ENCODE measurements at places on chromosomes 16 and 17. TPM values are rescaled to one million over a fixed set of nuclear protein-coding genes. Genes with fewer than 3 reads are reported as not detected.
A peak's percentile ranks its signal among the peaks of the same experiment; 100 is the strongest.

GRCh38 chr17:52106638-52107261 lies 51.8 kb downstream of the CA10 start:
- DNase-seq: peak; percentile 18

DNA sequence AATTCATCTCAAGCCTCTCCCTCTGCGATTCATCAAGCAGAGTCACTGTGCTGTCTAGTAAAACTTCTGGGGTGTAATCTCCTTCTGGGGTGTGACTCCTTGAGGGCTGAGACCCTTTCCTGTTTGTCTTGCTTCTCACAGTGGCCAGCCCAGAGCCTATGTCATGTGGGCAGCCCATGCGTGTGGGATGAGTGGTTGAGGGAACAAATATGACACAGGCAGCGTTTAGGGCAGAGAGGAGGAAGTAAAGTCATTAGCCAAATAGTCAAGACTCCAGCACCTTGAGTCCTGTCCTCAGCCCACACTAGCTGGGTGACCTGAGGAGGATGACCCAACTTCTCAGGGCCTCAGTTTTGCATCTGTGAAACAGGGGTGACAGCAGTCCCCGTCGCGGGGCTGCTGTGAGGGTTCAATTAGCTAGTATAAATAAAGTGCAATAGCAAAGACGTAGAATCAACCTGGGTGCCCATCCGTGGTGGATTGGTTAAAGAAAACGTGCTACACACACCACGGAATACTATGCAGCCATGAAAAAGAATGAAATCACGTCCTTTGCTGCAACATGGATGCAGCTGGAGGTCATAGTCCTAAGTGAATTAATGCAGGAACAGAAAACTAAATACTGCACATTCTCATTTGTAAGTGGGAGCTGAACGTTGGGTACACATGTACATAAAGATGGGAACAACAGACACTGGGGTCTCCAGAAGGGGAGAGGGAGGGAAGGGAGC lies 4.5 kb upstream of the ITGAX start:
- no peak for DNase-seq

DNA sequence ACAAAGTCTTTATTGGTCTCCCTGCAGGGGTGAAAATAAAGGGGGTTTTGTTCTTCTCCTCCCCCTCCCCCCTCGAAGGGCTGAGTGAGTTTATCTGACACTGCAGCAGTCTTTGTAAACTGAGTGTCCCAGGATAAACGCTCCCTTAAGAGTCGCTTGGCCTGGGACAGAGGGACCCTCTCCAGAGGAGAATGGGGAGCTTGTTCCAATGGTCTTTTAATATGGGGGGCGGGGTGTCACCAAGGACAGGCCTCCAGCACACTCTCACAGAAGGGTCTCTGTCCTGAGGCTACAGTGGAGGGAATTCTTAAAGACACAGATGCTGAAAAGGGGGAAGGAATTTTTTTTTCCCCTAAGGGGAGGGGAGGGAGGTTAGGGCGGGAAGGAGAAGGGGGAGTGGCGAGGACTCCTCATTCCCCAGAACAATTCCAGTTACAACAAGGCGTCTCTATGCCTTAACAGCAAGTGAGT lies 455.5 kb downstream of the SOX9 start:
- no peak for DNase-seq

DNA sequence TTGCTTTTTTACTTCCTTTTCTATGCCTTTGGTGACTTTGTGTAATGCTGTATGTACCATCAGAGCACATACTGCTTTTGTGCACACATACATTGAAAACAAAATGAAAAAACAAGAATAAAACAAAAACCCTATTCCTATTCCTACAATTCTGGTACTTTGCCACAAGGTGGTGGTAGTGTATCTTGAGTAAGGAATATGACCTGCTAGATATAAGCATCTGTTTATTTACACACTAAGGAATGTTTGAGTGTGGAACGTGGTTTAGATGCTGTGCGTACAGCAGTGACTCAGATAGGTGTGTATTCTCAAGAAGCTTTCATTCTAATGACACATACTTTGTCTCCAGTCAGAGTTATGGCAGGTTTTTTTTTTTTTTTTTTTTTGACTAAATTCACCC lies 606.2 kb downstream of the WWOX start:
- DNase-seq: no peak

DNA sequence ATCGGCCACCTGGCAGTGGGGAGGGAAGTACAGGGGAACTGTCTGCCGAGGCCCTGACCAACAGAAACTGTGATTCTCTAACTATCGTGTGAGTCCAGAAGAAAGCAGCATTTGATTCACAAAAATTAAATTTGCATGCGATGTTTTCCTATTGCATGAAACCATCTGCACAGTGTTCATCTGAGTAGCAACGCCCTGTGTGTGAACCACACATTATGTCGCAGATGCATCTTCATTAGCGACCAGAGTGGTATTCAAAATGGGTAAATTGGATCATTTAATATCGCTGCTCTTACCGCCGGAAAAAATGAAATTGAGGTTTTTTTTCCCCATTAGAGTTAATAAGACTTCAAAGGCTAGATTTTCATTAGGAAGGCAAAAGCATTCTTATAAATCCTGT lies 260.6 kb downstream of the ABCC12 start:
- DNase-seq: no peak

GRCh38 chr17:47969930-47970724 lies 786 bp upstream of the CDK5RAP3 start:
- DNase-seq: no peak

GRCh38 chr17:17763734-17764133 lies 73.1 kb downstream of the SREBF1 start:
- no peak for DNase-seq

- DNase-seq: no peak
These were observed 44.9 kb downstream of the CDRT4 start for GRCh38 chr17:15422392-15422965.

GRCh38 chr17:16938496-16939207 lies 33.3 kb downstream of the TNFRSF13B start:
- no peak for DNase-seq

DNA sequence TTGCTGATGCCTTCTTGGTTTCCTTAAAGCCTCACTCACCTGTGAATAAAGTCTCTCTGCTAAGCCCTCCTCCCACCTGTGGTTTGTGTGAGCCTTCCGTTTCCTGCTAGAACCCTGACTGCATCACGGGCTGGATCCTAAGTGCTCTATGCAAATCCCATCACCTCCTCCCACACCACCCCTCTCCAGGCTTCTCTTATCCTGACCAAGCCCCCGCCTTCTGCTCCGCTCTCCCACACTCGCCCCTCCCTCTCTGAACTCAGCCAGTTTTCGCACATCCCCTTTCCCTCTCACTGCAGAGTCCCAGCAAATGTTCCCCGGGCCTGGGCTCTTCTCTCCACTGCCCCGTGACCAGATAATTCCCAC lies 51.8 kb downstream of the PIMREG start:
- peak; percentile 29 for DNase-seq

GRCh38 chr16:9898555-9898954 lies 283.7 kb downstream of the GRIN2A start:
- no peak for DNase-seq

- no peak for DNase-seq
These were observed 12.3 kb downstream of the SMIM5 start for GRCh38 chr17:75645501-75645888.

- no peak for DNase-seq
These were observed 25.4 kb downstream of the NGFR start for GRCh38 chr17:49520386-49521087.

DNA sequence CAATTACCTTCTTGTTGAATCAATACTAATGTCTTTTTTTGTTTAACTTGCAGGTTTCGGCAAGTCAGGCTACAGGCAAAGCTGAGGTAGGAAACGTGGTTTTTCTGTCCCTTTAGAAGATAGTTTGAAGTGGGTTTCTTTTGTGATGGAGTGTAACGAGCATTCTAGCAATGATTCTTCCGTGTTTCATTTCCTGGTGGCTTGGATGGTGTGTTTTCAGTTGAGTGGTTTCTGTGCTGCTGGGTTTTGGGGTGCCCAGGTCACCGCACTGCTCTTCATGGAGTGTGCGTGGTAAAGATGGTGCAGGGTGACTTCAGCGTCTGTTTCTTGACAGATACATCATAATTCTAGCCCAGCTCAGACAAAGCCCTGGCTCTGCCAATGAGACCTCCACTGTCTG lies 769.7 kb upstream of the EEF2KMT start:
- no peak for DNase-seq

DNA sequence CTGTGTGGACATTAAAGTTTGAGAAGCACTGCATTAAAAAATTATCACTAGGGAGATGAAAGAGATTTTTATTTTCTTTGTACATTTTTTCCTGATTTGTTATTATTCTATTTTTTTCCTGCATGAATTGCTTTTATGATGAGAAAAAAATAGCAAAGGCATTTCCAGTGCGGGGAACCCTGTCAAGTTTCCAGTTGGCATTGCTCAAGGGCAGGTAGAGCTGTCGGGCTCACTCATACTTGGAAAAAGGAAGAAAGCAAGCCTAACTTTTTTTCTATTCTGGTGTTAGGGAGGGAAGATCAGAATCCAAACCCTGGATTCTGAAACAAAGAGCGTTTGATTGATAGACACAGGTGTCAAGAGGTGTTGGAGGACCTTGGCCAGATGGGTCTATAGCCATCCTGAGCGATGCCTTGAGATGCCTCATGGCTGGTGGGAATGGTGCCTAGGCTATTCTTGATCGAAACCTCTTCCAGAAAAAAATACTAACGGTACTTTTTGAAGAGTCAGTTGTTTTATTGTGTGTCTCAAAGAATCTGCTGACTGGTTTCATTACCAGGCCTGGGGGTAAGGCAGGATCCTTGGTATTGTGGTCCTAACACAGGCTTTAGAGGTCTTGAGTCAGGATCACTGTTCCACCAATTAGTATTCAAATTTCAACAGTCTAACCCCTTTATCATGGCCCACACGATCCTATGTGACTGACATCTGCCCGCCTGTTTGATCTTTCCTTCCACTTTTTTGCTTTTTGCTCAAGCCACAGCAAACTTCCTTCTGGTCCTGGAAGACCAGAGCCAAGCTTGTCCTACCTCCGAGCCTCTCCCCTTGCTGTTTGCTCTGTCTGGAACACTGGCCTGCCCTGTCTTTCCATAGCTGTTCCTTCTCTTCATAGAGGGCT lies 20.1 kb downstream of the SNX29 start:
- DNase-seq: no peak

GRCh38 chr17:67555855-67556254 lies 161.9 kb upstream of the NOL11 start:
- DNase-seq: no peak

- no peak for DNase-seq
These were observed 25.3 kb downstream of the TRPV3 start for GRCh38 chr17:3532106-3532858.

GRCh38 chr16:58638148-58639036 lies 8.8 kb upstream of the CNOT1 start:
- peak; percentile 31 for DNase-seq

DNA sequence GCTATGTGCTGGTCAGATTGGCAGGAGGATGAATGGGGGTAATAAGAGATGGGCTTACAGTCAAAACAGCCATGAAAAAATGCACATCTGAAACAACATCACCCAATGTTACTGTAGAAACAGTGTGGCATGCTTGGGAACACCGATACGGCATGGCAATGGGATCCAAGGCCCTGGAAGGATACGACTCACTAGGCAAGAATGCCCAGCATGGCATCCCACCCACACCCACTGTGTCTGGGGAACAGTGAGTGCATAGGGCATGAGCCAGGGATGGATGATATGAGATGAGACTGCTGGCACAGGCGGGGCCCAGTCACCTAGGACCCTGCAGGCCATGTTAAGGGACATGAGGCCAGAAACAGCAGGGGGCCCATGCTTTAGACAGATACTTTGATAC lies 11.5 kb downstream of the TRIM25 start:
- DNase-seq: no peak

DNA sequence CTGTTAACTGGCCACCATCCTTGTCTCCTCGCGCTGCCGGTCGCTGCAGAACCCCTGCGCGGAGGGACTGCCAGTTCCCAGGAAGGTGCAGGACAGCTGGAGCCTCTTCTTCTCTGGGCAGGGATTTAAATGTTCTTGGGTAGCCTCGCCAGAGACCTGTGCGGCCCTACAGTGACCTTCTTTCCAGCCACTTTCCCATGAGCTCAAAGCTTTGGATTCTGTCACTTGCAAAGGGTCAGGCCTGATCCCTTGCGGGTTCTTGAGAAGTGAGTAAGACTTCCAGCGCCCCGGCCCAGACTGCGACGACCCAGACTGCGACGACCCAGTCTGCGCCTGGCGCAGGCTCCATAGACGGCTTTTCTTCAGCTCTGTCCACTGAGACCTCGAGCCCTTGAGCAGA lies 1.4 kb upstream of the SLFN5 start:
- DNase-seq: peak; percentile 64

DNA sequence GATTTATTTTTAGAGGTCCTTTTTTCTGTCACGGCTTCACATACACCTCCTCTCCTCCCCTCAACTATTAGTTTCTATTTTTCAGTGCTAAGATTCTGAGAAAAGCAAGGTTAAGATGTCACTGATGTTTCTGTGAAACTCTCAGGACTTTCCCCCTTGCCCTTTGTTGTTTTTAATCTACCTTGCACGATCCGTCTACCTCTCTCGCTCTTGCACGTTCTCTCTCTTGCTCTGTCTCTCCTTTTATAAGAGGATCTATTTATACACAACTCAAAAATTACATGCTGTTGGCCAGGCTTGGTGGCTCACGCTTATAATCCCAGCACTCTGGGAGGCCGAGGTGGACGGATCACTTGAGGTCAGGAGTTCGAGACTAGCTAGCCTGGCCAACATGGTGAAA lies 43.6 kb downstream of the RPA1 start:
- DNase-seq: no peak

DNA sequence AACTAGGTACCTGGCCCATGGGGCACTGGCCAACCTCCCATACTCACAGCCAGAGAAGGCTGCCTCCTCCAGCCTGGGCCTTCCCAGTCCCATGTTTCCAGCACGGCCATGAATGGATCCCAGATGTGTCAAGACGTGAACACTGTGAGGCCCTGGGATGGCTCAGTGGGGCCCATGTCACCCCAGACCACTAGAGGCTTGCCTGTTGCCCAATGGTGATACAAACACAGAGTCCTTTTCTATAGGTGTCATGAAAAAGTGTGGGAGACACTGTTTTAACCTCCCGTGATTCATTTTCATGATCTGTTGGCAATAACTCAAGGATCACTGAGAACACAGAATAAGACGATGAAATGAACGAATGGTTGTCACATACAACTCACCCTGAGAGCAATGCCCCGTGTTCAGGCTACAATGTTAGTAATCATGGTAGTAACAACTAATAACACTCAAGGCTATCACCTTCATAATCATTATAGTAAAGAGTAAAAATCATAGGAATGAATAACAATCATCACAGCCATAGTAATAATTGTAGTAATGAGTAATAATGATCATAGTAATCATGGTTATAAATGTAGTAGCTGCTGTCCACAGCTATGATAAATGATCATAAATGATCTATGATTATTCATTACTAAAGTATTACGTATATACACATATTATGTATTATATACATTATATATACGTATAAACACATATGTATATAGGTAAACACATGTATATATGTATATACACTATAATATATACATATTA lies 64.0 kb downstream of the DYNLRB2 start:
- DNase-seq: no peak

GRCh38 chr17:17780922-17781590 lies 55.7 kb downstream of the SREBF1 start:
- peak; percentile 38 for DNase-seq

TLCD1 gene
- polyA plus RNA-seq: 2.4 TPM

MYO15A gene
- polyA plus RNA-seq: 0.44 TPM

TMC7 gene
- 0.46 TPM for polyA plus RNA-seq

EPX gene
- not detected for polyA plus RNA-seq

CLEC10A gene
- 0.69 TPM for polyA plus RNA-seq

ZNF830 gene
- polyA plus RNA-seq: 13.6 TPM

TIMP2 gene
- 12.7 TPM for polyA plus RNA-seq

IGFALS gene
- 0.12 TPM for polyA plus RNA-seq

UMOD gene
- polyA plus RNA-seq: not detected

PLA2G10 gene
- not detected for polyA plus RNA-seq

PPP1R27 gene
- 661 TPM for polyA plus RNA-seq

C16orf96 gene
- 0.05 TPM for polyA plus RNA-seq

AKAP10 gene
- polyA plus RNA-seq: 4.2 TPM
